ENCODE measurements at places on chromosomes 13 and 19.

- peak; percentile 74 for DNase-seq
Observed at GRCh38 chr19:13053761-13054625, 48.7 kb downstream of the LYL1 start.

GRCh38 chr13:30158774-30159445, 148.4 kb downstream of the KATNAL1 start:
- DNase-seq: no peak

DNA sequence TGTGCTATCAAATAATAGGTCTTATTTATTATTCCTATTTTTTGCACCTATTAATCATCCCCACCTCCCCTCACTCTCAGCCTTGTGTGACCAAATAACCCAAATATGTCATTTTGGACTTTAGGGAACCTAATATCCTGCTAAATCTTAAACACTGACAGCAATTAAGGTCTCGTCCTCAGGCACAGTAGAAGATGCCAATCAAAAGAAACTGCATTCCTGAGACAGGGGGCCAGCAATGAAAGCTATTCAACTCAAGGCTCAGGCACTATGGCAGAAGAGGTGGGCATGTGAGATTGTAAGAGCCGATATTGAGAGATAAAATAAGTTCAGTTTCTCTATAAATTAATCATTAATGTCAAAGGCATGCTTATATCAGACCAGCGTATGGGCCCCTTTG, 1437.7 kb upstream of the PCDH9 start:
- DNase-seq: no peak

GRCh38 chr13:99224021-99224420, 23.4 kb downstream of the UBAC2 start:
- no peak for DNase-seq

DNA sequence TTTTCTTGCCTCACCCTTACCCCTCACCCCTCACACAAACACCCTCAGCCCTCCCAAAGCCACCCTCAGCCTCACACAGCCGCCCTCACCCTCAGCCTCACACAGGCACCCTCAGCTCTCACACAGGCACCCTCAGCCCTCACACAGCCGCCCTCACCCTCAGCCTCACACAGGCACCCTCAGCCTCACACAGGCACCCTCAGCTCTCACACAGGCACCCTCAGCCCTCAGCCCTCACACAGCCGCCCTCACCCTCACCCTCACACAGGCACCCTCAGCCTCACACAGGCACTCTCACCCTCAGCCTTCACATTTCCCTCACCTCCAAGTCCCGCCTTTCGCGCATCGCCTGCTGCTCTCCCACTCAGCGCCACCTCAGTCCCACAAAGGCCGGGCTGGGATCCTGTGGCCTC, 287 bp upstream of the ZSCAN22 start:
- no peak for DNase-seq

GRCh38 chr13:76884186-76884906, 1.9 kb downstream of the KCTD12 start:
- no peak for DNase-seq

- no peak for DNase-seq
Observed at GRCh38 chr13:91154558-91155353, 192.7 kb upstream of the MIR17HG start.

- peak; percentile 60 for DNase-seq
Observed at GRCh38 chr13:104984296-104984818, 1551.1 kb downstream of the EFNB2 start.

DNA sequence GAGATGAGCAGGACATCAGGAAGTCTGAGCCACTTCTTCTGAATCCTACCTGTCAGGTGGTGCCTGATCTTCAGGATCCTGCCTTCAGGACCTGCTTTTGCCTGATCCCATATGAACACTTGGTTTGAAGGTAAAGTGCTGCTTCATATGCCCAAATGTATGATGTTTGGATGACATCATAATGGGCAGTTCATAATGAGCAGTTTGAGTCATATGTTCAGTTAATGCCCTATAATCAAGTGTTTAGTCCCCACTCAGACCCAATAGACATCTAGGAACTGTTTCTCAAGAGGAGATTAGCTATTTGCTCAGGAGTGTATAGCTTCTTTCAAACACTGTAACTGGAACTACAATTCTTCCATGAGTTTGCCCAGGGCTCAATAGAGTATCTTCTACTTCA, 58.8 kb downstream of the POLR1D start:
- DNase-seq: no peak

- DNase-seq: no peak
Observed at GRCh38 chr19:51520728-51521127, 10.7 kb downstream of the SIGLEC6 start.

DNA sequence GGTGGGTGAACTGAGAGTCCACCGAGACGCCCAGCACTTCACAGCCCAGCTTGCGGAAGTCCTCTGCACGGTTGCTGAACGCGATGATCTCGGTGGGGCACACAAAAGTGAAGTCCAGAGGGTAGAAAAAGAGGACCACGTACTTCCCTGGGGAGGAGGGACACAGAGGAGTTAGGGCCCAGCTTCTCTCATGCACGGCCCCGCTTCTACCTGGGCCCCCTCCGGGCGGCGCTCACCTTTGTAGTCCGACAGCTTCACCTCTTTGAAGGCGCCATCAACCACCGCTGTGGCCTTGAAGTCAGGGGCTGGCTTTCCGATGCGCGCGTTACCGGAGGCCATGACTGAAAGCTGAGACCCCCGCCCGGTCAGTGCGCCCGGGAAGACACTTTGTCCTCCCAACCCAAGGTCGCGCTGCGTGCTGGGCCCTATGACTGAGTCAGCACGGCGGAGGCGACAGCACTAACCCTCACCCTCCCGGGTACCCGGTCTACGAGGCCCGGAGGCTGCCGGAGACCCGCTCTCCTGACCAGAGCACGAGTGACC, 606 bp downstream of the PRDX2 start:
- DNase-seq: no peak

DNA sequence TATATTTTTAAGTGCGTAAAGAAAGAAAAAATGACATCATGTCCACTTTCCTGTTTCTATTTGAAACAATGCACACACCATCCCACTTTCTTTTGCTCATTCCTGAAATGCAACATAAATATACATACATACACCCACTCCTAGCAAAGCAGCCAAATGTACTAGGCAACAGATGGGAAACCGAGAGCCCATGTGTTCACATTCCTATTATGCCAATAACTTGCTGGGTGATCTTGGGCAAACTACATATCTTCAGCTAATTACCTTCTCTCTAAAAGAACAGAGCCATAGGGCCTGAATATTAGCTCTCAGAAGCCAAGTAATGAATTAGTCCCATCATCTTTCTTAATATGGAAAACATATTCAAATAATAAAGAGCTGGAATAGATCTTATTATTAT, 610.6 kb upstream of the ATXN8OS start:
- DNase-seq: no peak

- no peak for DNase-seq
Observed at GRCh38 chr13:30785191-30785850, 50.0 kb downstream of the ALOX5AP start.

- DNase-seq: no peak
Observed at GRCh38 chr19:35777086-35777841, 1.9 kb downstream of the ARHGAP33 start.

GRCh38 chr13:99617474-99618255, 116.4 kb downstream of the TM9SF2 start:
- DNase-seq: peak; percentile 54

GRCh38 chr19:31279436-31279765, 69.8 kb downstream of the TSHZ3 start:
- DNase-seq: no peak

DNA sequence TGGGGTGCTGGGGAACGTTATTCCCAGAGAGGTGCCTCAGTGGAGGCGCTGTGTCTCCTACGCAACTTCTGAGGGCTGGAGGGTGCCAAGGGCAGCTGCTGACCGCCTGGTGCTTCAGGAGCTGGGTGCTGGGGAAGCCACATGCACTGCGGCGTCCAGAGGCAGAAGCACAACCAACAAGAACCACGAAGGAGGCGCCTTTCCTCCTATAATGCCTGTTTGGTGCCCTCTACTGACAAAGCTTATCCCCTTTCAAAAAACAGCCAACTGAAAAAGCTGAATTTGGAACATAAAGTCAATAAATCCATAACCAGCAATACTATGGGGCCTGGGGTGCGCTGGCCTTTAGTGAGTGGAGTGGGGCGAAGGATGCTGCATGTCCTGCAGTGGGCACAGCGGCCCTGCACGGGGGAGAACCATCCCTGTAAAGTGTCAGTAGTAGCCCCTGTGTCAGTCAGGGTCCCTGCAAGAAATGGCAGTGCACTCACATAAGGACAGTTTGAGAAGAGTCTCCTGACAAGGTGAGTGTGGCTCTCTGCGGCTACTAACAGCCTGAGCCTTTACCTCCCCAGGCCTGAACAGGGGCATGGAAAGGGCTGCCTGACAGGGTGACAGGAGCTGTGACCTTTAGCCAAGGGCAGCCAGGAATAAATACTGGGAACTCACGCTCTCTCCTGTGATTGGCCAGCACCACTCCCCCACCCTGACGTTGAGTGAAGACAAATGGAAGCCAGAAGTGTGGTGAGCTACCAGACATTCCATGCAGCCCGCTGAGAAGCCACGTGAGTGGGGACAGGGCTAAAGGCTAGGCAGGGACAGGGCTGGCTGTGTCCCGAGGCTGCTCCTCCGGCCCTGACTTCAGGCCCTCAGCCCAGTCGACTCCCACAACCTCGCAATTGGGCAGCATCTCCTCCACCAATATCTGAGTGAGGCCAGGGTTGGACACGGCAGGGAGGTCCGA, 4.5 kb upstream of the B3GNT8 start:
- DNase-seq: no peak

- DNase-seq: no peak
Observed at GRCh38 chr13:46983881-46984280, 87.0 kb upstream of the HTR2A start.

DNA sequence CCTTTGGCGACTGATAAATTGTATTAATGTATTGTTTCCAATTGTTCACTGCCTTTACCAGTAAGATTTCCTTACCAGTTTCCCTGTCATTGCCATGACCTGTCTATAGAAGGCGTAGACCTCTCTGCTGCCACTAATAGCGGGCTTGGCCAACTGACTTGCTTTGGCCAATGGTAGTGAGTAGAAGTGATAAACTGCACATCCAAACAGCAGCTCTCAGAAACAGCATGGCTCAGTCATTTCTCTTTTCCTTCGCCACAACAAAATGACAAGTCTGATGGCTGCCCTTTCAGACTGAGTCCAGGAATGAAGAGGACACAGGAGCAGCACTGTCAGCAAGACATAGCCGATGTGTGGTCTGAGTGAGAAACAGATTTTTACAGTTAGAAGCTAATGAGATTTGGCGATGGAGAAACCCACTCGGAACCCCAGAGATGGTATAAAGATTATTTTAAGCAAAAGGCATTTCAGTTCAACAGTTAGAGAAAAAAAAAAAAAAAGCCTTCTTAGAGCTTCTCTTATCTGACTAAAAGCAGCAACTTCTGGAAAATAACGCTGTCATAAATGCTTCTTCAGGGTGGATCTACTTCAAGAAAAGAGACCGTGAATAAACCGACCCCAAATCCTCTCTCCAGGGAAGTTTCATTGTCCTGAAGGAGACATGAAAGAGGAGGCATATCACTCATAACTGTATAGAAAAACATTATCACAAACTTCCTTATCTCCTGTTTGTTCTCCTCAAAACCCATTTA, 42.0 kb upstream of the TM9SF2 start:
- no peak for DNase-seq

DNA sequence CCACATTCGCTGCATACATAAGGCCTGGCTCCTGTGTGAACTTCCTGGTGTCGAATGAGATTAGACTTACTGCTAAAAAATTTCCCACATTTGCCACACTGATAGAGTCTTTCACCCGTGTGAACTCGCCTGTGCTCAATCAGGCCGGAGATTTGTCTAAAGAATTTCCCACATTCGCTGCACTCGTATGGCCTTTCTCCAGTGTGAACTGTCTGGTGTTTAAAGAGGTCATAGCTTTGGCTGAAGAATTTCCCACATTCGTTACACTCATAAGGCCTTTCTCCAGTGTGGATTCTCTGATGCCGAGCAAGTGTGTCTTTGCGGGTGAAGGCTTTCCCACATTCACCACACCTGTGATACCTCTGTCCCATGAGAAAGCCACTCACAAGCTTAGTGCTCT, 6.5 kb downstream of the ZNF671 start:
- DNase-seq: no peak

Data from mesothelial cell of epicardium (in vitro differentiated cells).